ENCODE measurements at places on chromosomes 5 and 9.

DNA sequence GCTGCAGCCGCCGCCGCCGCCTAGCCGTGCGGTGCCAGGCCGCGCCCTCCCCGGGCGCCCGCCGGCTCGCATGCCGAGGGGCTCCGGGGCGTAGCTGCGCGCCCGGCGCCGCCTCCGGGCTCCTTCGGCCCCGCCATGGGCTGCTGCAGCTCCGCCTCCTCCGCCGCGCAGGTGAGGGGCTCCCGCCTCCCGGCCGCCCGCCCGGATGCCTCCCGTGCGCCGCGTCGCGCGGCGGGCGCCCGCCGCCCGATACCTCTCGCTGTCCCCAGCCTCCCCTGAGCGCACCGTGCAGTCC is 230 bp downstream of the SLC44A1 start:
- DNase-seq, result no peak

GRCh38 chr9:114412048-114412683 is 24.4 kb upstream of the AKNA start:
- no peak for DNase-seq

- no peak for DNase-seq
These were observed 114.4 kb downstream of the TENT4A start for GRCh38 chr5:6827526-6828219.

- peak; percentile 40 for DNase-seq
These were observed 13.9 kb upstream of the FNIP1 start for GRCh38 chr5:131810510-131811249.
